ENCODE measurements at places on chromosomes 5 and 9. TPM values are rescaled to one million over a fixed set of nuclear protein-coding genes. Genes with fewer than 3 reads are reported as not detected.

DNA sequence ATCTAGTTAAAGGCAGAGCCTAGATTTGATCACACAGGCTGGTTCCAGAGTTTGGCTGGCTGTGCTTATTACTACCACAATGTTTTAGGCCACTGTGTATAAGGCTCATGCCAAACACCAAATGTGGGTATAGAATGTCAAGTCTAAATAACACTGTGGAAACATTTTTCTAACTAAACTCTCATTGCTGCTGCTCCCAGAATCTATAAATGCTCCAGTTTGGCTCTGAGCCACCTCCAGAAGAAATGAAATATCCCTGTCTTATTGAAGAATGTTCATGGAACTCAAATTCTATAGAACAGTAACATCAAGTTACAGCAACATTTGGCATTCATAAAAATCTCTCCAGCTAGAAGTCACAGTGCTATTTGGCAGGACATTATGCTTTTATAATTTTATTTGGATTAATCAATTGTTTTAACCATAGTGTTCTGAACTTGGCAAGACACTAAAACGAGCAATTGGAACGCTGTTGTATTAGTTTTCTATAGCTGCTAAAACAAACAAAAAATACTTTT lies 178.1 kb upstream of the COX7C start:
- DNase-seq, result no peak

GRCh38 chr9:35664531-35665470 lies at the start of gene ARHGEF39:
ARHGEF39 (minus strand) TSS chr9:35665195; CDS start chr9:35665169, 26 bp downstream.
- DNase-seq, result peak; percentile 68

DNA sequence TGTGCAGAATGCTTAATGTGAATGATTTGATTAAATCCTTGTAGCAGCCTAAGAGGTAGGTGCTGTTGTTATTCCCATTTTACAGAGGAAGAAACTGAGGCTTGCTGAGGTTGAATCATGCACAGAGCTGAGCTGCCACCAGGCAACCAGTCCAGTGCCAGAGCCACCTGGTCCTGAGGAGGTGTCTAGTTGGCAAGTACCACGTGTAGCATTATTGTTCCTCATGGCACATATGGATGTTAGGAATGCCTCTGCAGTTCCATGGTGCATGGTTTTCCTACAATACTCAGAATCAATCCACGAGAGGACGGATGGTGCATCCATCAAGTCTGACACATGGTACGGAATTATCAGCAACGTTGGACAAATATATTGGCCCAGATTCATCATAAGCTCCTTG lies 8.9 kb downstream of the UBE2QL1 start:
- DNase-seq, result no peak

DNA sequence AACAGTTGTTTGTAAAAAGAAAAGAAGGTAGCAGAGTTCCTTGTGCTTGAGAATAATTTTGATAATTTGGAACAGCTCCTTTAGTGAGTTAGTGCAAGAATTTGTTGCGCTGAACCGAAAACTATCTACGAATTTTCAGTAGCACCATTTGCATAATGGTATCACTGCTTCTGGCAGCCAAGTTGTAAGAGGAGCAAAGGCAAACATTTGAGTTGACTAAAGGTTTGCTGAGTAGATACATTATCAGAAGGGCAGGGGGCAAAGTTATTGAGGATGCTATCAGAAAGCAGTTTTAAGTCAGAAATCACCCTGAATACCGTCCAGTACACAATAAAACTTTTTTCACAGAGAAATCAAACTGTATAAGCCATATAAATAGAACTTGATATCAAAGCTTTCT lies 181.5 kb upstream of the MOCS2 start:
- DNase-seq, result no peak

DNA sequence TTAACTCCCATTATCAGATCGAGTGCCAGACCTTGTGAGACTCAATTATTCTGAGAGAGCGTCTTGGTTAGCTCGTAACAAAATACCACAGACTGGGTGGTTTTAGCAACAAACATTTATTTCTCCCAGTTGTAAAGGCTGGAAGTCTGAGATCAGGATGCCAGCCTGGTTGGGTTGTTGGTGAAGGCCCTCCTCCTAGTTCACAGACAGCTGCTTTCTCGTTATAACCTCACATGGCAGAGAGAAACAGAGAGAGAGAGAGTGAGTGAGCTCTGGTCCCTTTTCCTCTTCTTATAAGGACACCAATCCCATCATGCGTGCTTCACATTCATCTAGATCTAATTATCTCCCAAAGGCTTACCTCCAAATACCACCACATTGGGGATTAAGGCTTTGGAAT lies 114.2 kb upstream of the SLC24A2 start:
- no peak for DNase-seq

DNA sequence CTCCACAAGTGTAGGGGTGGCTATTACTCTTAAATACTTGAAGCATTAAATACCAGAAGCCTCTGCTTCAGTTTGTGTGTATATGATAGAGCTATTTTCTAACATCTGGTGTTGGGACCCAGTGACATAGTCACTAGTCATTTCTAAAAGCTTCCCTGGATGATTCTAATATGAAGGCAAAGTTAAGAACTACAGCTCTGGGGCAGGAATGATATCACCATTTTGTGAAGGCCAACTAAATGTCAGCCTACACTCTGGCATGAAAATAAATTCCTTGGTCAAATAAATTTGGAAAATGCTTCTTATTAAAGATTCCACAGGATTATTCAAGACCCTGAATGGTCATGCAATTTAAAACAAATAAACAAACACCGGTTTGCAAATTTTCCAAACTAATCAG lies 197.7 kb downstream of the PLK2 start:
- no peak for DNase-seq

DNA sequence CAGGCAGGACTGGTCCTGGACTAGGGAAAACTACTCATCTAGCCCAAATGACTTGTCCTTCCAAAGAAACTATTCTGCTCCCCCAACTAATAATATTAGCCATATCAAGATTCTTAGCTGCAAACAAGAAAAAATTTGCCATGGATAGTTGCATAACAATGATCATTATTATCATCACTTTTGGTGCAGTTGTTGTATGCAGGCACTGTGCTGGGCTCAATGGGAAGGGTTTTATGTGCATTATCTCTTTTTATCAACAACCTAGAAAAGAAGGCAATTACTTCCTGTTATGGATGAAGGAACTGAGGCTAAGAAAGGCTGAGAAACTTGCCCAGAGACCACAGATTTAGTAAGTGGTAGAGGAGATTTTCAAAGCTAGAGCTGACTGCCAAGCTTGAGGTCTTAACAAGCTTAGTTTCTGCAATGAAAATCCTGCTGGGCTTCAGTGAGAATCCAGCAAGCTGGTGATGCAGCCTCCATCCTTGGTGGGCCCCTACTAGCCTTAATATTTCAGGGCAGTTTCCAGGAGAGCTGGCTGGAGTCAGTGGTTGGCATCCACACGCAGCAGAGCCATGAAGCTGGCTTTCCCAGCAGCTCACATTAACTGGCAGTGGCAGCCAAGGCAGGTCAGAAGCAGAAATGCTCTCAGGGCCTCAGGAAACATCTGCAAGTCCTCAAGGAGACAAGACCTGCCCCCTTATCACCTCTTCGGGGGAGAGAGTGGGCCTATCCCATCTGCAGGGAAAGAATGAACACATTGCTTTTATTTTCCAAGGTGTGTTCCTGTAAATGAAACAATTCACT lies 20.5 kb upstream of the MEGF9 start:
- DNase-seq, result no peak

DNA sequence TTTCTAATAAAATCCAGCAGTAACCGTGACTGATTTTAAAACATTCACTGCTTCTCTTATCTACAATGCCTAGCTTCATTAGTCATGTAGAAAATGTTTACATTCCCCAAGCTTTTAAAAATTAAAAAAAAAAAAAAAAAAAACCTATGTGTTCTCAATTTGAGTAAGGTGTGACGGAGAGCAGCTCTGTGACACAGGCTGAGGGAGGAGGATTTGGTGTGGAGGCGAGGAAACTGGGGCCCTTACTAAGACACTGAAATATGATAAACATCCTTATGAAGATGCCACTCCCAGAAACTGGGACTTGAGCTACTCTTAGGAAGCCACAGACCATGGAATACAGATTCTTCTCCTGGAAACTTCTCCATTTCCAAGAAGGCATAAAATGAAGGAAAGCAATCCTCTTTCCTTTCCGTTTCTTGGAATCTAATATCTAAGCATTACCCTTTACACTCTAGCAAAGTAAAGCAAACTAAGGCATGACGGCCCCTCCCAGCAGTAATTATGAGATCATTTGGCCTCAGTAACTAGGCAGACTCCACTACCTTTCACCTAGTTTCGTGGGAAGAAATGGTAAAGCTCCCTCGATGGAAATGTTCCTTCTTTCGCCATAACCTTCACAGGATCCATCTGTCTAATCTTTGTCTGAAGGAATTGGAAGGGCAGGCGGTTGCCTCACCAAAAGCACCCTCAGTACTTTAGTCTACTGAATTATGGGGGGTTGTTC lies 23.5 kb downstream of the GRAMD2B start:
- no peak for DNase-seq

DNA sequence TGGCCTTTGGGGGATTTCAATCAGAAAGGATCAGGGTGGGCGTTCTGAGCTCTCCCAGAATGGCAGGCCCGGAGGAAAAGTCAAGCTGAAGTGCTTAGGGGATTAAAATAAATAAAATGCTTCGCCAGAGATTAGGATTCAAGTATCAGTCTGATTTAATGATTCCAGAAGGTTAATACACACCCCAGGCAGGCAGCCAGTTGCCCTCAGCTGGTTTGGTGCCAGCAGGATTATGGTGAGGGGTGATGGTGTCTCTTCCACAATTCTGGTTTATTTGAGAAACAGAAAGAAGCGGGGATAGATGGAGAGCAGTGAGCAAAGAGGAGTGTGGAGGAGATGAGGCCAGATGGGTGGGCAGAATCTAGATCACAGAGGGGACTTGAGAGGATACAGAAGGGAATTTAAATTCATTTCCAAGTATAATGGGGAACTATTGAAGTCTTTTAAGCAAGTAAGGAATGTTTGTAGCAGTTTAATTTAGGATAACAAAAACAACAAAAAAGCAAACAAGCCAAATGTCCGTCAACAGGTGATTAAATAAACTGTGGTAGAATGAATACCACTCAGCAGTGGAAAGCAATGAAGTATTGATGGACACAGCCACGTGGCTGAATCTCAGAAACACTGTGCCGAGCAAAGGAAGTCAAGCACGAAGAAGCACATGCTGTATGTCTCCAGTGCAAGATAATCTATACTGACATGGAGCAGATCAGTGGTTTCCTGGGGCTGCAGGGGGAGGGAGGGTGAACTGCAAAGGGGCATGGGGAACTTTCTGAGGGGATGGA lies 297.7 kb downstream of the MSX2 start:
- no peak for DNase-seq

- DNase-seq, result no peak
Observed at GRCh38 chr5:176491101-176491502, 42.9 kb downstream of the FAF2 start.

DNA sequence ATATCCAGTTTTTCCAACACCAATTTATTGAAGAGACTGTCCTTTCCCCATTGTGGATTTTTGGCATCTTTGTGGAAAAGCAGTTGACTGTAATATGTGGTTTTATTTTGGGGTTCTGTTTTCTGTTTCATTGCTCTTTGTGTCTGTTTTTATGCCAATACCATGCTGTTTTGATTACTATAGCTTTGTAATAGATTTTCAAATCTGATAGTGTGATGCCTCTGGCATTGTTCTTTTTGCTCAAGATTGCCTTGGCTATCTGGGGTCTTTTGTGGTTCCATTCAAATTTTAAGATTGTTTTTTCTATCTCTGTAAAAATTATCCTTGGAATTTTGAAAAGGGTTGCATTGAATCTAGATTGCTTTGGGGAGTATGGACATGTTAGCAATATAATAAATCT lies 99.5 kb downstream of the NDUFAF2 start:
- DNase-seq, result no peak

DNA sequence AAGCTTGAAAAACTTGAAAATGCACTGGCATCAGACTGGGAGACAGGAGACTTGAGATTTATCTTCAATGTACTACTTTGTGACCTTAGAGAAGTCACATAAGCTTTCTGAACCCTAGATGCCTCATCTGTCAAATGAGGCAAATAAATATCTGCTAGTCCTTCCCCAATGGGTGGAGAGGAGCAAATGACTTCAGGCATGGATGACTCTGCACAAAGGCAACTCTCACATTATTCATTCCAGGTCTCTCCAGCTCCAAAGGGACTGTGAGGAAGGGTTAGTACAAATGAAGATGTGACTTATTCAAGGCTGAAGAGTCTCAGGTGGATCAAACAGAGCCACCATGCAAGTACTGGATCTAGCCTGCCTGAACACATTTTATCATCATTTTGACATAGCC lies 228.7 kb downstream of the SLIT3 start:
- no peak for DNase-seq

- no peak for DNase-seq
Observed at GRCh38 chr5:139023286-139023685, 148.2 kb upstream of the LRRTM2 start.

DNA sequence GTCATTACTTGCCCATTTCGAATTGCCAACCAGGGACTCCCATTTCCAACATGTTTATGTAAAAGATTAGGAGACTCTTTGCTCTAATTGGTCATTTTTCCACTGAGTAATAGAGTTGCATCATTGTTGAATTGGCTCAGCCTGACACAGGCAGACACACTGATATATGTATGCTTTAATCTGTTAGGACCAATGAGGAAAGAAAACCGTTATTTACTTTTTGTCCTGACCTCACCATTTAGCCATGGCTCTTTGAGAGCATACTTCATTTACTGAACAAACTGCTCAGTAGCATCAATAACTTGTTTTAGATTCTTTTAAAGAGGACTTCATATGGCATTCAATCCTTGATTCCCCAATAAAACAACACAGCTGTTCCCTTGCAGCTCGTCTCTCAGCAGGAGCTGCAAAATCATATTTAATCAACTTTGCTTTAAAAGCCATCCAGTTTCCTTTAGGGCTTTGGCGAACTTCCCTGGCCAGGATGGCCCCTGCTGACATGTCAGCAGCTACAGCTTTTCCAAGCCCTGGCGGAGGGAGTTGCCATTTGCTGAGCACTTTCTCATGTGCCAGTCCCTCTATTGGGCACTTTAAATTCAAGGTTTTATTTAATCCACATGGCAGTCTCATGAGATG lies 251.5 kb upstream of the TNC start:
- DNase-seq, result no peak

DNA sequence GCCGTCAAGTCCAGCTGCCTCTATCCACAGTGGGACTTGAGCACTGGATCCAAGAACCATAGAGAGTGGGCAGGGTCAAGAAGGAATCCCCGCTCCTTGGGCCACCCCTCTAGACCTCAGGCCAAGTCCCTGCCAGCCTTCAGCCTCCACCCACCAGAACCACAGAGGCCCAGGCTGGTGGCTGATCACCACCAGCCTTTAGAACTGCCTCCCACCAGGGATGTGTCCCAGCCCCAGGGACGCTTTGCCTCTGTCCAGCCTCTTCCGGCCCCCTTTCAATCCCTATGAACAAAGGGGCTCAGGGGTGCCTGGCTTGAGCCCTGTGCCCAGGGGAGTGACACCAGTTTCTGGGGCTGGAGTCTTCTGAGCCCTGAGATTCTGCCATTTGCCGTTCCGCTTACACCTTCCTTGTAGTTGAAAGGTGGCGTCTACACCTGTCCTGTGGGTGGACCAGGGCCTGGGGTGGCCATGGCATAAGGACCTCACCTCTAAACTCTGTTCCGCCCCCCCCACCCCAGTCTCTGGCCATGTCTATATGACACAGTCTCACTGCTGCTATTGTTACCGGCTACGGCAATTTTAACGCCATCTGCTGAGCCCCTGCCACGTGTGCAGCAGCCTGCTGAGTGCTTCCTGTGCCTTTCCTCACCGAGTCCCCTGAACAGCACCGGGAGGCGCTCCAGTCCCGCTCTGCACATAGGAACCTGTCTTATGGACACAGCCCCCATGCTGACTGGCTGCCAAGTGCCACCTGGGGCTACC lies 35.7 kb upstream of the ORM1 start:
- DNase-seq, result no peak

GRCh38 chr5:127415034-127415433 lies 102.4 kb upstream of the PRRC1 start:
- DNase-seq, result no peak

Gene ENG
- polyA plus RNA-seq, result 74.0 TPM

Gene ACSL6
- polyA plus RNA-seq, result 1.8 TPM

Gene TXNDC15
- polyA plus RNA-seq, result 79.4 TPM
